ENCODE measurements at places on chromosomes 5 and 9.
A peak's percentile ranks its signal among the peaks of the same experiment; 100 is the strongest.

DNA sequence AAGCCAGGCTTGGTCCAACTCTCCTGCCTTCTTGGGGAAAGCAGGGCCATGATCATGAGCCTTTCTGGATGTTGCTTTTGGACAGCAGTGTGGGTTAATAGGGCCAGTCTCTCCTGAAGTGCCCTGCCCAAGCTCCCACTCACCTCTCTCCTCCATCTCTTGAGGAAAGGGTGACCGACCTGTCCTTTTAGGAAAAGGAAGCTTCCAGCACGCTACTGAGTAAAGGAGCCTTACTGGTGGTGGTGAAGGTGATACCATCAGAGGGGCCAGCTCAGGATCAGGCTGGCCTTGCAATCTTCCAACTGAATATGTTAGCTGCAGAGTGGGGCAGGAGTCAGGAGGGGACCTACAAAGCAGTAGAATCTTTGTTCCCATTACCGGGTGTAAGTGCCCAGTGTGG lies 2.2 kb upstream of the RGS3 start:
- DNase-seq, result no peak

- no peak for DNase-seq
These were observed 229.9 kb upstream of the RIOK2 start for GRCh38 chr5:97412959-97413358.

- DNase-seq, result peak; percentile 4
These were observed 188.5 kb upstream of the GRAMD2B start for GRCh38 chr5:126234563-126235195.

DNA sequence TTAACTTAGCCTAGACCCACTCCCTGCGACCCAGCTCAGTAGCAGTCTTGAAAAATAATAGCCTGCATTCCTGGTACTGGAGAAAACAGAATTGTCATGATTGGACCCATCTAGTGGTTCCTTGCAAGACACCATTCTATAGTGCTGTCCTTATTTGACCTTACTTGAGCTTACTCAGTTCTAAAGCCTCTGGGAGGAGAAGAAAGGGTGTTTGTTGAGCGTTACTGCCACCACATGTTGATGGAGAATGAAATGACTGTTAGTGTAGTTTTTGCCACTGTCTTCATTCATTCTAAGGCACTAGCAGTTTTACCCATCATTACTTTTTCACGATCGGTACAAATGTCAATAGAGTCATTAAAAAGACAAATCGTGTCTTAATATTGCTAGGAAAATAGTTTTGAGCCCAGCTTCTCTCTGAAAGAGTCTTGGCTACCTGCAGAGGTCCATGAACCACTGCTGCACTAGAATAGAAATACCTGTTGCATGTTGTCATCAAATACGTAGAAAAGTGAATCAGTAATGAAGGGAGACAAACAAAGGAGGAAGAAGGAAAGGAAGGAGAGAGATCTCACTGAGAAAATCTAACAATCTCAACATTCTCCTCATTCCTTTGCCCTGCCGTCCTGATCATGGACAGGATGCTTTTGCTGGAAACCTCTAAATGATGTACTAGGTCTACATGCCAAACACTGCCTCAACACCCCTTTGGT lies 96.0 kb downstream of the LIX1 start:
- DNase-seq, result no peak

GRCh38 chr5:82142928-82143577 lies 135.1 kb downstream of the RPS23 start:
- DNase-seq, result no peak

- DNase-seq, result no peak
These were observed 109.9 kb downstream of the MEGF10 start for GRCh38 chr5:127400539-127400938.

DNA sequence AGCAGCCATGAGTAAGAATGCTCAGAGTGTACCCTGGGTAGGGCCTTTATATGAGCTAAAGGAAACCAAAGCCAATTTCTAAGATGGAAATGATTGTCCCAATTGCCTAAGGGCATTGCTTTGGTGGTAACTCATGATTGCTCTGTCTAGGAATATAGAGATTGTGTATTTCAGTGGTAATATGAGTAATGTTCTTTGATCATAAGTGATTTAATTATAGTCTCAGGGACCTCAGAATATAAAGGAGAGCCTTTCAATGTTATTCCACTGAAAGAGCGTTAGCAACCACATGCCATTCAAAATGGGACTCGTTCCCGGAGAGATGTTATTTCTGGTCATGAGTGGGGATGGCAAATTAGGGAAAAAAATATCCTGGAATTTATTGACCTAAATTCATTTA lies 340.5 kb downstream of the ARHGEF28 start:
- DNase-seq, result no peak

DNA sequence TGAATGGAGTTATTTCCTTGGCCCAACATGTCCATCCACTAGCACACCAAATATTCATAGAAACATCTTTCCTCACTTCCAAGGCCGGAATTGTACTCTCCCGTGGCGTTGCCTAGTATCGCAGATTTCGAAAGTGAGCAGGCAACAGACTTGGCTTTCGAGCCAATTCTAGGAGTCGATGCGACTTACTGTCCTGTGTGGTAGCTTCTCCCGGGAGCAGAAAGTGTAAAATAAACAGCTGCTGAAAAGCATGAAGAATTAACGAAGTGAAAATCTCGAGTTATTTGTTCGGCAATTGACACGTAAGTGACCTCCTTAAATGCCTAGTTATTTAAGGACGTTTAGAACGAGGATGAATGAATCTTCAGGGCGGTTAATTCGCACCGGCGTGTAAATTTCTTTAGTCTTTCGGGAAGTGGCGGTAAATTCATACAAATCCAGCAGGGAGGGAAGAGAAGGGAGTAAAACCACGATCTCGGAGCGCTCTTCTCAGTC lies 449 bp upstream of the PCSK5 start:
- DNase-seq, result peak; percentile 65

DNA sequence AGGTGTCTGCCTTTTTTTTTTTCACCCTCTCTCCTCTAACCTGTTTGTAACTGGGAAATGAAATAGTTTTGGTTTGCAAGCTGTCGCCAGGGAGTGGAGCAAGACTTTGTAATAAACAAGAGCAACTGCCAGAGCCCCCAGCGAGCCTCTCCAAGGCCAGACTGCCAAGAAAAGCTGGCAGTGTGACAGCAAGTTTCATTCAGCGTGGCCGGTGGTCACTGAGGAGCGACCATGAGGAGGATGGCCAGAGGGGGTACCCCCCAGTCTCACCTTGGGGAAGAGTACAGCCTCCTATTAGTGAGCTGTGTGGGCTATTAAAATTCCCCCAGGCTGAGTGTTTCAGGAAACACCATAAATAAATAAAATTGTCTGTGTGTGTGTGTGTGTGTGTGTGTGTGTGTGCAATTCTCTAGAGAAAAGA lies 49.9 kb downstream of the ZFAND5 start:
- DNase-seq, result peak; percentile 71

DNA sequence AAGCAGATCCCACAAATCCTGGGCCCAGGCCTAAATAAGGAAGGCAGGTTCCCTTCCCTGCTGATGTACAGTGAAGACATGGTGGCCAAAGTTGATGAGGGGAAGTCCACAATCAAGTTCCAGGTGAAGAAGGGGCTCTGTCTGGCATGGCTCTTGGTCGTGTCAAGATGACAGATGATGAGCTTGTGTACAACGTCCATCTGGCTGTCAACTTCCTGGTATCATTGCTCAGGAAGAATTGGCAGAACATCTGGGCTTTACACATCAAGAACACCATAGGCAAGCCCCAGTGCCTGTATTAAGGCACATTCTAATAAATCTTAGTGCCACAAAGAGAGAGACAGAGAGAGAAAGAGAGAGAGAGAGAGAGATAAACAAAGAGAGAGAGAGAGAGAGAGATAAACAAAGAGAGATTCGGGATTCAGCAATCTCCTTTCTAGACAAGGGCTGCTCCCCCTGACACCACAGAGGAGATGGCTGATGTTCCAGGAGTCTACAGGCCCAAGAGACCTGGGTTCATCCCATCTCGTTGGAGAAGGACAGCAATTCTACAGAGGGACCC lies 45.5 kb upstream of the HSPA9 start:
- DNase-seq, result no peak

- peak; percentile 13 for DNase-seq
These were observed 59.1 kb upstream of the TLR4 start for GRCh38 chr9:117644932-117645636.

DNA sequence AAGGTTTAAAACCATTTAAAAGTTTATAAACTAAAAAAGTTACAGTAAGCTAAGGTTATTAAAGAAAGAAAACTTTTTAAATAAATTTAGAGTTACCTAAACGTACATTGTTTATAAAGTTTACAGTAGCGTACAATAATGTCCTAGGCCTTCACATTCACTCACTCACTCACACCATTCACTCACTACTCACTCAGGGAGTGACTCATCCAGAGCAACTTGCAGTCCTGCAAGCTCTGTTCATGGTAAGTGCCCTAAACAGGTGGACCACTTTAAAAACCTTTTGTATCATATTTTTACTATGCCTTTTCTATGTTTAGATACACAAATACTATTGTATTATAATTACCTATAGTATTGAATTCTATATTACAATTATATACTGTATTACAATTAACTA lies 190.8 kb upstream of the RASA1 start:
- DNase-seq, result no peak

GRCh38 chr9:103617046-103617445 lies 477.1 kb upstream of the SMC2 start:
- DNase-seq, result peak; percentile 33

- no peak for DNase-seq
These were observed 65.4 kb upstream of the IRX4 start for GRCh38 chr5:1948111-1948510.

DNA sequence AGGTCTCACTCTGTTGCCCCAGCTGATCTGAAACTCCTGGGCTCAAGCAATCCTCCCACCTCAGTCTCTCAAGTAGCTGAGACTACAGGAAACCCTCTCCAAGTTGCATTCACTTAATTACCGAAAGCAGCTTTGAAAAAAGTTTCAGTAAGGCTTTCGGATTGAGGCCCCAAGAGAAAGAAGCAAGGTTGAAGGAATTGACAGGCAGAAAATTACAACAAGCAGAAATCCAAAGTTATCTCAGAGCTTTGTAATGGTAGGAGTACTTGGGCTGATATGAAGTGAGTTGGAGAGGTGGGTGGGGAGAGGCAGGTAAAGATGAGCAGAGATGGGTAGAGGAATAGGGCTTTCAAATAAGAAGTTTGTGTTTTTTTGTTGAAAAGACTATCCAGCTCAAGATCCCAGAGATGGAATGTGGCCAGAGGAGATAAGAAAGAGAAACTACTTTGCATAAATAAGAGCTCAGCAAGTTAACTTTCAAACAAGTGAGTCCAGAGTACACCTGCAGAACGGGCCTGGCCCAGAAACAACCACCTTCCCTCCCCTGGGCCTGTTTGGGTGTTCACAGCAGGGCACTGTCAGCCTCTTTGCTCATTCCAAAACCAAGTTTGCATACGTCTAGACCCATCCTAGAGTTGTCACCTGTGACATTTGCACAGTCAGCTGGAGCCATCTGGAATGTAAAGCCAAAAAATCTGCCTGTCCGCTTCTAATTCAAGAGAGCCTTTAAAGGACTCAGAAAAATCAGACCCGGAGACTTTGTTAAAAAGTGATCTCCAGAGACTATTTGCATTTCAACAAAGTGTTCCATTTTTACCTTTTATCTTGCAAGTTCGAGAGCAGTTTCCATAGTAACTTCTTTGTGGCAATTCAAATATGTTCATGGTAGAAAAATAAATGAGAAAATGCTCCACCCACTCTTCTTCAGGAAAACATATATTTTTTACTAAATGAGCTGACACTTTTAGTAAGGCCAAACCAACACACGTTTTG lies 2.2 kb upstream of the CLINT1 start:
- DNase-seq, result no peak

DNA sequence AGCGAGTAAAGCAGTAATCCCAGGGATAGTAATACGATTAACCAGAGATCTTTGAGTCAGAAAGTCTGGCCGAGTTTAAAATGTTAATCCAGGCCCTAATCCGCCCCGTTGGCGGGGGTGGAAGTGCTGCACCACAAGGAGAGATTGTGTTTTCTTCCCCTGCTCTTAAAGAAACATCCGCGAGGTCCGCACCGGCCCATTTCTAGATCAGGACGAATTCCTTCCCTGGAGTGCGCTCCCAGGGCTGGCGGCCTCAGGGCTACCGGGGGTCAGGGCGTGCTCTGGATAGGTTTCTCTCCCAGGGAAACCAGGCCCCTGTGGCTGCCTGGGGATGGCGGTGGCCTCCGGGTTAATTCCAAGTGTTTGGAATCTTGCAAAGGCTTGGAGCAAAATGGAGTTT lies 9.3 kb upstream of the NEUROG1 start:
- no peak for DNase-seq

DNA sequence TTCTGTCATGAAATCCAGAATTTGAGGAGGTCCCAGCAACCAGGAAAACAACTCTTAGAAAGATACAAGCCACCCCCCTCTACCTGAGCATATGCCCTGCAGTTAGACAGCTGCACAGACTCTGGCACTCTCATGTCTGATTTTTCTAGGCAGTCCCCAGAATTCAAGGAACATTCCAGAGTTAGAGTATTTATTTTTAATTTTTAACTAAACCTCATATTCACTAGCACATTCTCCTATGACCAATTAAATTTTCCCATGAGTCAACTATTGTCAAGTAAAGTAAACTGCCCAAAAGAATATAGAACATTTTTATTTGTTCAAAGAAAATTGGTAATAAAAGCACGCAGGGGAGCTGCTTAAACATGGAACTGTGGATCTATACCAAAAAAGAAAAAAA lies 490.5 kb upstream of the SEMA6A start:
- no peak for DNase-seq

DNA sequence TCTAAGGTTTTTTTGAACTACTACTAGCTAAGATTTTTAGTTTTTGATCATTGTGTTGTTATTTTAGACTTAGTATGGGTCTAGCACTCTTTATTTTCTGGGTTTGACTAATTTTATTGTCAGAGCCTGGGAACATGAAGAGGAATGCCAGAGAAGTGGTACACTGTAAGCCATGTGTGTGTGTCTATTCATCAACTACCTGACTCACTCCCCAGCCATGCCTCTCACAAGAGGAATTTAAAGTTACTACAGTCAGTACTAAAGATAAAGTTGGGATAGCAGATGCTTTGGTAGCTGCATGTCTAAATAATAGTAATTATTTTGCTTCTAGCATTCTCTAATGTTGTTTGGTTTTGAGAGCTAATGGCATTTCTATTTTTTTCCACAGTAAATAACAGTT lies 264.8 kb downstream of the CSNK1G3 start:
- DNase-seq, result peak; percentile 7

GRCh38 chr5:167207081-167207480 lies 1084.4 kb upstream of the WWC1 start:
- no peak for DNase-seq

DNA sequence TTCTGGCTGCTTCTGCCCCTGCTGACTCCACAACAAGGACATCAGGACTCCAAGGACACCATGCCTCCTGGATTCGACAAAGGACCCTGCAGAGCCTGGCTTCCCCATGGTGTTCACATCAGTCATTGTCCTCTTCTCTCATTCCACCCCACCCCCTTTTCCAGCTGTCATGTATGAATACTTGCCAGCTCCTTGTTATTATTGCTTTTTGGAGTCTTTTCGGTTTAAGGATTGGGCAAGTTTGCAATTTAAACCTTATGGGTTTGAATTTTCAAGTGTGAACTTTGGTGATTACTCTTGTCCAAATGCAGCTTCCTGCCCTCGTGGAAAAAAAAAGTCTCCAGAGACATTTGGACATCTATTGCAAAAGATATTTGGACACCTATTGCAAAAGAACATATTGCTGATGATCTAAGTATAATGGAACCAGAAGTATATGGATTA lies 14.2 kb upstream of the LVRN start:
- no peak for DNase-seq
